ENCODE measurements at places on chromosomes 11 and 22.

DNA sequence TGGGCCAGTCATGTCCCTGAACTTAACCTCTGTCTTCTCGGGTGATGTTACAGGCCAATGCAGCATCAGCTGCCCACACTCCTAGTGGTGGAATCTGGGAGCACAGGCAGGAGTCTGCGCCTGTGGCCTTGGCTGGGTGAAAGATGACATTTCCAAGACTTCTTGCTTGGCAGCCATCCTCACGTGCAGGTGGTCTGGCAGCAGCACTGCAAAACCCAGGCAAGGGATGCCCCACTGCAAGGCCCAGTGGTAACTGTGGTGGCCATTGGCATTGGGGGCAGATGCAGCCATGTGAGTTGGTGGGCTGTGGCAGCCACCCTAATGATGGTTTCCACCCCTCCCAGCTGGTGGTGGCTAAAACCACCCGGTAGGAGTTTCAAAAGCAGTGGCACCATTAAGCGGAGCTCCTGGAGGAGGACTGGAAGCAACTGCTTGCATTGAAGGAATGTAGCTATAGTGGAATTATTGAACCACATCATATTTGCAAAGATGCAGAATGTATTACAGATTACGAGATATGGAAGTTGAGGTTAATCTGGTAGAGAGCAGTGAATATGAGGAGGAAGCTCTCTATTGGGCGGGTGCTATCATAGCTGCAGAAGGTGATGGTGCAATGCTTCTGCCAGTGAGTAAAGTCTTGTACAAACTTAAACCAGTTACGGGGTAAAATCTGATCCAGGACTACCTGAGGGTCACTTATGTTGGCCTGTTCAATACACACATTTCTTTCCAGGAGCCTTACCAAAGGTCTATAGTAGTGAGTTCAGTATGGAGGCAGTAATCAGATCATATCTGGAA is 120.7 kb upstream of the TOP3B start:
- no peak for DNase-seq

DNA sequence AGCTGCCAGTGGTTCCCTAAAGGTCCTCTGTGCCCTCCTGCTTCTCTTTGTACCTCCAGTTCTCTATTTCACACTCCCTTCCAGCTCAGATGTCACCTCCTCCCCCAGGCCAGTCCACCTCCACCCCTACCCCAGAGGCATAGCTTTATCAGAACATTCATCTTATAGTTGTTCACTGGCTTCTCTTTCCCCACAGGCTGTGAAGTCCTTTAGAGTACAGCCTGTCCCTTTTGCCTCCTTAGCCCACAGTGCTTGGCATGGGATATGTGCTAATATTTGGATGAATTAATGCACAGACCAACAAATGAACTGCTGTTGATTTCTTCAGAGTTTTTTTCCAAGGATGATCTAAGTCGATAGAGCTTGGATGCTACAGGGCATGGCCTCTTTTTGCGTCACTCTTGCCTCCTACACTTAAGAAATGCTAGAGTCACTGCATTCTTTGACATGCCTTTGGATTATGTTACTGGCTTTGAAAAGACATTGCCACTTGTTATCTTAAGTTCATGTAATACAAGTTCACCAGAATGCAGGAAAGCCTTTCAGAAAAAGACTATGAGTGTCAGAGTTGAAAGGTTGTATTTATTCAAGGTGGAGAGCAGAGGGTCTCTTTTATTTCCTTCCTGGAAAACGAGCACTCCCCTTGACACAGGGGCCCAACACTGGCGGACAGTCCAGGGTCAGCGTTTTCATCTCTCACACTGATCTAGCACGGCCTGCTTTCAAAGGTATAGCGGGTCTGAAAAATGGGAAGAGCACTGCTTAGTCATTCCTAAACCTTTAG is 75.7 kb downstream of the PISD start:
- no peak for DNase-seq

GRCh38 chr11:66334605-66335442 is 1.4 kb downstream of the RIN1 start:
- no peak for DNase-seq

DNA sequence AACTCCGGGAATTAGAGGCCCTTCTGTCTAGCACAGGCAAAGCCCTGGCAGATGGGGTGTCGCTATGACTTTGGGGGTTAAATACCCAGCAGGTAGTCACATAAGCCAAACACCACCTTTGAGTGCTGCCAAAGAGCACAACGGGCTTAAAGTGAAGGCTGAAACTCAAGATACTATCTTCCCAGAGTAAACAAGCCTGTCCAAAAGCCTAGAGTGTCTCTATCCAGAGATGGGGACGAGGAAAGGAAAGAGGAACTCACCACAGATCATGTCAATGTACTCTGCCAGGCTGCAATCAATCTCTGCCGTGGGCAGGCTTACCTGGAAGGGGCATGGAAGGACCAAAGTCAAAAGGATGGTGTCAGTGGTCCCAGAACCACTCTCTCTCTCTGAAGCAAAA is 14.5 kb downstream of the TMEM25 start:
- no peak for DNase-seq

DNA sequence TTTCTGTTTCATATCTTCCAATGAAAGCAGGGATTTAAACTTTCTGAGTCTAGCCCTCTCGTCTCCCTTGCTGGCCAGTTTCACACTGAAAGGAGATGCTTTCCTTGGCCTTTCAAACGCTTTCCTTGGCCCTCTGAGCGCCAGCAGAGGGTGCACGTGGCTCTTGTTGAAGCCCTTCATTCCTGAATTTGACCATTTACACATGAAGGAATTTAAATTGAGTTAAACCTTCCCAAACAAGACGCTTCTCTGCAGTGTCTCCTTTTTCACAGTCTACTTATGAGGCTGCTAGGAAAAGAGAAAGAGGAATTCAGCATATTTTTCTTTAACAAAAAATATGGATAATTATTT is 21.6 kb downstream of the NNMT start:
- DNase-seq, result no peak

DNA sequence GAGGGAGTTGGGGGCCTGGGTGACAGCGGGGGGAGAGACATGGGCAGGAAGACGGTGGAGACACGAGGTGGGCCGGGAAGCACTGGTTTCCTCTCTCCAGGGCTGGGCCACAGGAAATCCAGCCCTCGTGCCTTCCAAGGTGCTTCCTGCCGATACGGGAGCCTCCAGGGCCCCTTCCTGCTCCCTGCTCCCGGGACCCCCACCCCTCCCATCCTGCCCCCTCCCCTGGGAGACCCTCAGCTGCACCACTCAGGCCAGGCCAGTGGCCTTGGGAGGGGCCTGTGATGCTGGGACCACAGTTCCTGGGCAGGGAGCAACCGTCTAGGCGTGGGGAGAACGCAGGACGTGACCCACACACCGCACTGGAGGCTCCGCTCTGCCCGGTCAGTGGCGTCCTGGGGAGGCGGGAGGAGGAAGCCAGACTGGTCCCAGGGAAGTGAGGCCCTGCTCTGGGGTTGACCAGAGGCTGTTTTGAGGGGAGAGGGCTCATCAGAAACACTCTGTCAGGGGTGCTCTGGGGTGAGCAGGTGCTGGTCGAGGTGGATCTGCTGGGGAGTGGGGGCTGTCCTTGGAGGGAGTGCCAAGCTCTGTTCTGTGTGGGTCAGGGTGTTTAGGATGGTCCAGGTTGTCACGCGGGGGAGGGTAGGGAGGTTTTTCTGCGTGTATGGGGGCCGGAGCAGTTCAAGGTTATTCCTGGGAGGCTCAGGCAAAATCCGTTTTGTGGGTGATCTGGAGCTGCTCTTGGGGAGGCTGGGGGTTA is at the start of gene SHANK3:
SHANK3 (plus strand) TSS at position 353 of the 760 bp plus-strand sequence.
- no peak for DNase-seq

DNA sequence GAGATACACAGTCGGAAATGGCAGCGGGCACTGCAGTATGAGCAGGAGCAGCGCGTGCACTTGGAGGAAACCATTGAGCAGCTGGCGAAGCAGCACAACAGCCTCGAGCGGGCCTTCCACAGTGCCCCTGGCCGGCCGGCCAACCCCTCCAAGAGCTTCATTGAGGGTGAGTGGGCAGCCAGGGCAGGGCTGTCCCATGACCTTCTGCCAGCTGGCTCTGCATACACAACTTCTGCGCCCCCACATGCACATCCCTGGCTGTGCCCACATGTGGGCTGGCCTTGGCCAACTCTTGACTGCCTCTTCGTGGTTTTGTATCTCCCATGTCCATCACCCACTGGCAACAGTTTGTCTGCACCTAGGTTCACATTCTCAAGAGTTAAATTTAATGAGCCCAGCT is 81.1 kb downstream of the MORC2 start:
- no peak for DNase-seq

- DNase-seq, result no peak
Observed at GRCh38 chr22:17213976-17214375, 5.3 kb downstream of the ADA2 start.

GRCh38 chr22:37514526-37515051 is 4.6 kb downstream of the CARD10 start:
- no peak for DNase-seq

DNA sequence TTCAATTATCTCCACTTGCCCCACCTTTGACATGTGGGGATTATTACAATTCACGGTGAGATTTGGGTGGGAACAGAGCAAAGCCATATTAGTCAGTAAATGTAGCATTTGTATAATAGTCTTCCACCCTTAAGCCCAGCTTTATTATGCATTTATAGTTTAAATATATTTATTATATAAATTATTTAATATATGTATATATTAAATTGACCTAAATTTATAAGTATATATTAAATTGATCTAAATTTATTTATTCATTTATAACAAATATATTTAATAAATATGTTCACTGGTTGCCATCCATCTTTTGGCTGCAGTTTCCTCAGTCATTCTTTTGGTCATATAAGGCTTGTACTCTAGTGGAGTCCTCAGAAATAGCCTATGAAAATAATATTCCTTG is 23.6 kb upstream of the CHORDC1 start:
- no peak for DNase-seq

DNA sequence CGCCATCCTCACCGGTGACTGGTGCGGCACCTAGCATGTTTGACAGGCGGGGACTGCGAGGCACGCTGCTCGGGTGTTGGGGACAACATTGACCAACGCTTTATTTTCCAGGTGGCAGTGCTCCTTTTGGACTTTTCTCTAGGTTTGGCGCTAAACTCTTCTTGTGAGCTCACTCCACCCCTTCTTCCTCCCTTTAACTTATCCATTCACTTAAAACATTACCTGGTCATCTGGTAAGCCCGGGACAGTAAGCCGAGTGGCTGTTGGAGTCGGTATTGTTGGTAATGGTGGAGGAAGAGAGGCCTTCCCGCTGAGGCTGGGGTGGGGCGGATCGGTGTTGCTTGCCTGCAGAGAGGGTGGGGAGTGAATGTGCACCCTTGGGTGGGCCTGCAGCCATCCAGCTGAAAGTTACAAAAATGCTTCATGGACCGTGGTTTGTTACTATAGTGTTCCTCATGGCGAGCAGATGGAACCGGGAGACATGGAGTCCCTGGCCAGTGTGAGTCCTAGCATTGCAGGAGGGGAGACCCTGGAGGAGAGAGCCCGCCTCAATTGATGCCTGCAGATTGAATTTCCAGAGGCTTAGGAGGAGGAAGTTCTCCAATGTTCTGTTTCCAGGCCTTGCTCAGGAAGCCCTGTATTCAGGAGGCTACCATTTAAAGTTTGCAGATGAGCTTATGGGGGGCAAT is 1.1 kb downstream of the NEAT1 start:
- DNase-seq, result no peak

DNA sequence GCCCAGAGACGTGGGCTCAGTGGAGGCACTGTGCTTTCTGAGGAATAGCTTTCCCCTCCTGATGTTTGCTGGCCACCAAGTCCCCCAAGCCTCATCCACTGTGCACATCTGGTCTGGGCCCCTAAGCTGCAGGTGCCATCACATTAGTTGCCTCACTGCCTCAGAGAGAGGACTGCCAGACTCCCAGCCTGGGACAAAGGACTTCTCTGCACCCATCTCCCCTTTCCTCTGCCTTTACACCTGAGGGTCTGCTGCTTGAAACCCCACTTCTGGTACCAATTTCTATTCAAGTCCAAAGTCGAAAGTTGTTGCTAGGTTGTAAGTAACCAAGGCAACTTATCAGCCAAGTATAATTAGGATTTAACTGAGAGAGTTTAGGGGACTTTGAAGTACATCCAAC is 3.7 kb upstream of the LZTR1 start:
- no peak for DNase-seq

DNA sequence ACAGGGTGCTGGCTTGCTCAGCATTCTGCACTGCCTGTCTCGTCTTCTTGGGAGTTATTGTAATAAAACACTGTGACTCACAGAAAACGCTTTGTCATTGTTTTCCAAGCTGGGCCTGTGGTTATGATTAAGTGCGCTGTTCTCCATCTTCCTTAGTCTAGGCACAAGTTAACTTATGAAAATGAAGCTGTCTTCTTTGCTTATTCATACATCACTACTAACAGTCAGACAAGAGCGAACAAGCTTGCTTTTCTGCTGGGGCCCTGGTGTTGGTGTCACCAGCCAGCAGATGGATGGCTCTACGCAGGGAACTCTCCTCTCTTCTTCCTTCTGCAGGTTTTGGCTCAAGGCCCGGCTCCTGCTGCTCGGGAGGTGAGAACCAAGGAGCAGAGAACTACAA is 380.1 kb upstream of the SYN3 start:
- DNase-seq, result no peak

GRCh38 chr22:47174096-47174495 is 411.6 kb downstream of the TBC1D22A start:
- no peak for DNase-seq

- DNase-seq, result no peak
Observed at GRCh38 chr11:62410972-62411371, 7.9 kb upstream of the SCGB1A1 start.

DNA sequence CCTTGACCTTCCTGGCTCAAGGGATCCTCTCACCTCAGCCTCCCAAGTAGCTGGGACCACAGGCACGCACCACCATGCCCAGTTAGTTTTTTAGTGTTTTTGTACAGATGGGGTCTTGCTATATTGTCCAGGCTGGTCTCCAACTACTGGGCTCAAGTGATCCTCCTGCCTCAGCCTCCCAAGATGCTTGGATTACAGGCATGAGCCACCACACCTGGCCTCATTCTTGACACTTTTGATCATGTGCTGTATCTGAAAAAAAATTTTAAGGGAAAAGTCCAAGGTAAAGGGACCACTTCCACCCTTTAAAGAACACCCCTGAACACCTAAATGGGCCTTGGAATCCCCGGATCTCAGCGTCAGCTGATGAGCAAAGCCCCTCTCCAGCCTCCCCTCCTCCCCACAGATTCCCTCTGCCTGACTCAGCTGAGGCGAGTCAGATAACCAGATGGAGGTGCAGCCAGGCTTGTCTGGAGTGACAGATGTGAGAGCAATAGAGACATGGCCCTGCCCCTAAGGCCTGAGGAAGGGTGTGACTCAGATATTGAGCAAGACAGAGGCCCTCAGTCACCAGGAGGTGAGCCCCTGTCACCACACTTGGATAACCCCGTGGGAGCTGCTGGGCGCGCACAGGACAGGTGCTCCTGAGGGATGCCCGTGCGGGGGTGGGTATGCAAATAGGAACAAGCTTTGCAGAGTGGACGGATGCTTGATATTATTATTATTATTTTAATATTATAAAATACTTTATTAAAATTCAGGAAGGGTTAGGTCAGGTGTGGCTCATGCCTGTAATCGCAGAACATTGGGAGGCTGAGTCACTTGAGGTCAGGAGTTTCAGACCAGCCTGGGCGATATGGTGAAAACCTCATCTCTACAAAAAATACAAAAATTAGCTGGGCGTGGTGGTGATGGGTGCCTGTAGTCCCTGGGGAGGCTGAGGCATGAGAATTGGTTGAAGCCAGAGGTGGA is 5.0 kb upstream of the CCDC88B start:
- DNase-seq, result no peak

Data from stimulated activated CD4-positive, alpha-beta T cell treated with anti-CD3 and anti-CD28 coated beads, TNF-alpha, amount 100 ng/mL, for 1 hour (primary cell).